ENCODE measurements at places on chromosomes 2 and 18.

DNA sequence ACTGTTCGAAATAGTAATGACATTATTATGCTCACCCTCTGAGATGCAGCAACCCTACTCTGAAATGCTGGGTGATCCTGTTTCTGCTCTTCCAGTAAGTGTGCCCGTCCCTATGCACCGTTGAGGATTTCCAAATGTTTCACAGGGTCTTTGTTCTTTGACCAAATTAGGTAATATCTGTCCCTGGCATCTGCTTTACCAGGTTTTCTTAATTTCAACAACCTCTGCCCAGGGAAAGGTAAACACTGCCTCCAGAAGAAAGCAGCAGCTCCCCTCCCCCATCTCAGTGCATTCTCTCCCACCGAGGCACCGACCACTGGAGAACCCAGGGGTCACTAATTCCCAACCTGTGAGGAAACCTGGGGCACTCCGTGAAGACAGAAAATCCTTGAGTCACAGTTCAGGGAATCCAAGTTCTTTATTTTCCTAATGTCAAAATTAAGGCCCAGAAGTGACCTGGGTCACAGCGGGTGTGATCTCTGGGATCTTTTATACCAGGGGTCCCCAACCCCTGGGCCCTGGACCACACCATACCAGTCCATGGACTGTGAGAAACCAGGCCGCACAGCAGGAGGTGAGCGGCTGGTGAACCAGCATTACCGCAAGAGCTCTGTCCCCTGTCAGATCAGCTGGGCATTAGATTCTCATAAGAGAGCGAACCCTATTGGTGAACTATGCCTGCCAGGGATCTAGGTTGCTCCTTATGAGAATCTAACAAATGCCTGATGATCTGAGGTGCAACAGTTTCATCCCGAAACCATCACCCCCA is 1.2 kb upstream of the GRB14 start:
- DNase-seq: no peak

- no peak for DNase-seq
Observed at GRCh38 chr2:127735044-127735443, 33.7 kb downstream of the SFT2D3 start.

DNA sequence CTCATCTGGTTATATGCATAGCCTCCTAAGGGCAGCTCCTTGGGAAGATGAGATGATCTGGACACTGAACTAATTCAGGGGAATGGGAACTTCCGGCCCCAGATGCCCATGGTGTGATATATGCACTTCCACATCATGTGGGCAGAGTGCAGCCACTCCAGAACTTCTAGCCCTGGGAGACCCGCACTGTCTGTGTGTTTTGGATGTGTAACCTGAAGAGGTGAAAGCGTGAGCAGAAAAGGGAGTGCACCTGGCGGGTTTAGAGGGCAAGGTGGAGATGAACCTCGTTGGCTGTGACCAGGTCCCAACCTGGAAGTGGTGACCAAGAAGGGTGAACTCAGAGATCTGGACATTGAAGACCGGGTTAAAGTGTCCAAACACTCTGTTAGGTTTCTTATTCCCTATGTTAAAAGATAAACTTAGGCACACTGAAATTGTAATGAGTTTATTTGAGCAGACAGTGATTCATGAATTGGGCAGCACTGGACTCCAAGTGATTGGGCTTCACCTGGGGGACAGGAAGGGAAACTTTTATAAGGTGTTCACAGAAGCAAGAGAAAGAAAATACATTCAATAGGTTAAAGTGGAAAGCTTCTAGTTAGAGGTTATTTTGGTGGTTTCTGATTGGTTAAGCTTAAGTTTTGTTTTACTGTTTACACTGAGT is 296.2 kb upstream of the SKOR2 start:
- DNase-seq: no peak

GRCh38 chr18:10878703-10879102 is 270.7 kb downstream of the PIEZO2 start:
- no peak for DNase-seq

GRCh38 chr2:226329180-226329579 is 470.4 kb downstream of the IRS1 start:
- no peak for DNase-seq
